Stimulated activated CD4-positive, alpha-beta T cell treated with anti-CD3 and anti-CD28 coated beads, Interleukin-15, amount 100 ng/mL, for 48 hours (primary cell): ENCODE measurements at places on chromosomes 6 and 20.
A peak's percentile ranks its signal among the peaks of the same experiment; 100 is the strongest.

DNA sequence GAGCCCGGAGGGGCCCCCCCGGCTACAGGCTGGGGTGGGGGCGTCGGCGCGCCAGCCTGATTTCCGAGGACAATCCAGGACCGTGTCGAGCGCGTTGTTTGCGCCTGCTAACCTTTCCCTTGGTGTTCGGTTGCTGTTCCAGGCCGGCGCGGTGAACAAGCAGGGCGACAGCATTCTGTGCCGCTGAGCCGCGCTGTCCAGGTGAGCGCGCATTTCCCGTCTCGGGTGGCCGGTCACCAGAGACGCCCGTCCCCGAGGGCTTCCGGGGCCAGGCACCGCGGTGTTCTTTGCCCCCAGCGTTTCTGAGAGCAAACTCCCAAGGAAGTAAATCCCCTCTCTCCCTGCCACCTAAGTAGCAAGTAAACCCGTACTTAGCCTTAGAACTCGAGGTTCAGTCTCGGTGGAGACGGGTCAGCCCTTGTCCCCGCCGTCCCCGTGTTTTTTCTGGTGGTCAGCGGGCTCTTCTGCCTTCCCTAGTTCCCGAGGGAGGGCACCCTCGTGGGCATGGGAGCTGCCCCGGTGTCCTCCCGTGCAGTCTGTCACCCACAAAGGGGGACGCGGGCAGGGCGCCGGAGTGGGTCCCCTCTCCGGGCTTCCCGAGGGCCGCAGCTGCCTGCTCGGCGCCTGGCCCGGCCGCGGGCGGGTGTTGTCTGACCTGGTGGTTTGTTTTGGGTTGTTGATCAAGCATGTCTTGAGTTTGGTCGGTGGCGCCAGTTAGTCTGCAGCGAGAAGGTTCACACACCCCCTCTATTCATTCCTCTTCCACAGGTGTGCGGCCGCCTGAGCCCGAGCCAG is 1.5 kb downstream of the ID4 start:
- no peak for DNase-seq

DNA sequence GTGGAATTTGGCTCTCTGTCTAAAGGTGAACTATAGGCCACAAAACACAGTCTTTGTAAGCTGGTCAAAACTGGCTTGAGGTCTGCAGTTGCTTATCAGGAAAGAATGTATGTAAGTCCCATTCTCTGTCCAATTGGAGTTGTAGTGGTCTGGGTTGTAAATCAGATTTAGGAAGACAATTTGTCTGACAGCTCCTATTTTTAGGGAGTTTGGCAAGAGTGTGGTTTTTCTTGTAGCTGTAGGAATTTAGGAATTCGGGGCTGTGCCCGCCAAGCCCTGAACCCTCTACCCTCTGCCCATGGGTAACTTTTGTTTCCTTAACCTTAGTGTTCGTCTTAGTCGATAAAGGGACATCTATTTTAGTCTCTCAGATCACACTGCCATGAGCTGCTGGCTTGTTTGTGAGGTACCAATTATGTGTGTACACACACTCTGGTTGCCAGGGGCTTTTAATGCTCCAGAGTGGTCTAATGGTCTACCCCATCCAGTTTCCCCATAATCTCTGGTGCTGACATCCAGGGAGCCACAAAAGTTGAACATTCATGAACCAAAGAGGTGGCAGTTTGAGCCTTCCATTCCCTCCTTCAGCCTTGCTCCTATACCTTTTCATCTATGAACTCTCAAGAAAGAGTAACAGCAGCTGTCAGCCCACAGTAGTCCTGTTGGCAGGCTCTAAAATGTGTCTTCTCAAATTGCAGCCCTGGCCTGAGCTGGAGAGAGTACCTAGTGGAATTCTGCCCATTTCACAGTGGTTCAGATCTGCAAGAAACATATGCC is 93.0 kb downstream of the ANKRD6 start:
- no peak for DNase-seq

GRCh38 chr20:10250902-10251301 is 32.3 kb downstream of the SNAP25 start:
- no peak for DNase-seq

- DNase-seq, result no peak
These were observed 44.4 kb downstream of the DCDC2 start for GRCh38 chr6:24313251-24314141.

DNA sequence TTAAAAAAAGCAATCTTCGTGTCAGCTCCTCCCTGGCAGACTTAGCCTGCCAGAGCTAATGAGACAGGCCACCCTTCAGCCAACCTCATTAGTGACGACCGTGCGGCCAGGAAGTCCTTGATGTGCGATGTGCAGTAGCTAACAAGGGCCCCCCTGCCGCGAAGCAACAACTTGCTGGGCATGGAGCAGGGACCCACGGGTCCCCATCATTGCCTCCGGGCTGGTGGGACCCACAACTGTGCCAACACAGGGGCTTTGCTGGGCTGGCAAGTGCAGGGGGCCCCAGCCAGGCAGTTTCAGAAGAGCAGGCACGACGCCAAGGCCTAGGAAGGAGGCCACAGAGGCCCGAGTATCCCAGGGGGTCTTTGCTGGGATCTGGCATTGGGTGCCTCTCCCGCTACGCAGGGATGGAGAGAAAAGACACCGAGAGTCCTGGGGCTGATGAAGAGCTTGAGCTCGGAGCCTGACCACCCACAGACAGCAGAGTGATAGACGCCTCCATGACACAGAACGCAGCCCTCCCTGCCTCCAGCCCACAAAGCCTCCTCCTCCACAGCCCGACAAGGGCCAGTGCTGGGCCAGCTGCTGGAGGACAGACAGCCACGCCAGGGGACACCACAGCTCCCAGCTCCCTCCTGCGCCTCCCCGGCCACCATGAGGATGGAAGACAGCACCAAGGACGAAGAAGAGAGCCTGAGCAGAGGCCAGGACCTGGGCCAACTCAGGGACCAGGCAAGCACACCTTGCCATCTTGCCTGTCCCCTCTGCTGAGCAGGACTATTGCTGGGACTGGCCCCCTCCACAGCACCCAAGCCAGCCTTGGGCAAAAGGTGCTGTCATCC is 96.6 kb downstream of the YTHDF1 start:
- DNase-seq, result no peak

DNA sequence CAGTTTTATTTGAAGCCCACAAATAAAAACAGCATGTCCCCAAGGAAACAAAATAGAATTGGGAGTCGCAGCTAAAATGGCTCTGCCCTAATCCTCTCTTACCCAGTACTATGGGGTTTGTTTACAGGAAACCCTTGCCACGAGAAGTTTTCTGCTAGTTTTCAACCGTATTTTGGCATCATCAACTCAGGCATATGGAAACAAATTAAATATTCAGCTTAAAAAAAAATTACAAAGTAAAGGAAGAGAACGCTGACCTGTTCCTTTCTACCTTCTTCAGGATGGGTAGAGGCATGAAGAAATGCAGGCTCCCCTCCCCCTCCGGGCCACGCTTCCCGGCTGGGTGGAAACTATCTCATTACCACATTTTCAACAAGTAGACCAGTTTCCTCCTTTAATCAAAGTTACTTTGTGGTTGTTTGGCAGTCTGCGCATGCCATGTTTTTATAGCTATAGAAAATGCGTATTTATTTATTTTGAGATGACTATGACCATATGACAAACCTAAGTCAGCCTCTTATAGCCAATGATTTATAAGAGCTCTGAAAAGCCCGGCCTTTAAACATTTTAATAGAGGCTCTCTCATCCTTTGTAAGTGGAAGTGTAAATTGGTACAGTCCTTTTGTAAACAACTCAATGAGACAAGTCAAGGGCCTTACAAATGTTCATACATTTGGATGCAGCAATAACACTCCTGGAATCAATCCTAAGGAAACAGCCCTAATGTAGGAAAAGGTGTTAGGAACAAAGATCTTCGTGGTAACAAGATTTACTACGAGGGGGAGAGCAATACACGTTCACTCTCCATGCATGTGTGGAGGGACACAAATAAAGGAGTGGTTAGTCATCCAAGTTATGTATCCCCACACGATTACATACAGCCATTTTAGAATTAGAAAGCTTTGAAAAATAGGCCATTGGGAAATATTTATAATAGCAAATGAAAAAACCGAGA is 16.1 kb upstream of the ZNF217 start:
- peak; percentile 61 for DNase-seq

GRCh38 chr6:11224252-11224965 is 8.1 kb downstream of the NEDD9 start:
- DNase-seq, result peak; percentile 10

DNA sequence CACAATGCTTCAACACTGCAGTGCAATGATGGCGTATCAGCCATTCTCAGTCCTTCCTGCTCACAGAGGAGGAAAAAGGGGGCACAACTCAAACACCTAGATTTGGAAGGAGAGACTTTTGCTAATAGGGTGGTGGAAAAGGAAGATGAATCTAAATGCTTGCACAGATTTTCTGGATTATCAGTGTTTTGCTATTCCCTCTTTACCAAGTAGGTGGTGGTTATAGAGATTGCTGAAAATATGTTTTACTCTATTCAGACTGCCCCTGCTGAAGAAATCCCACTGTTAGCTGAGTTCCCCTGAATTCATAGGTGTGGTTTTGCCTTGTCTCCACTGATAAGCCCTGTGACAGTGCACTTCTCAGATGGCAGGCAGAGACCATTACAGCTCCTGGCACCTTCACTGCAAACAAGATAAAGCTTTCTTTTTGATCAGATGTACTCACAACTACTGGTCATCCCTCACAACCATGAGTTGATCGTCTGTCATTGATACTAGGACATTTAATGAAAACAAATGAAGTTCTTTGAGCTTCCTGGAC is 311.4 kb downstream of the KIF16B start:
- no peak for DNase-seq

GRCh38 chr6:81608776-81609175 is 143.7 kb downstream of the TENT5A start:
- DNase-seq, result no peak

DNA sequence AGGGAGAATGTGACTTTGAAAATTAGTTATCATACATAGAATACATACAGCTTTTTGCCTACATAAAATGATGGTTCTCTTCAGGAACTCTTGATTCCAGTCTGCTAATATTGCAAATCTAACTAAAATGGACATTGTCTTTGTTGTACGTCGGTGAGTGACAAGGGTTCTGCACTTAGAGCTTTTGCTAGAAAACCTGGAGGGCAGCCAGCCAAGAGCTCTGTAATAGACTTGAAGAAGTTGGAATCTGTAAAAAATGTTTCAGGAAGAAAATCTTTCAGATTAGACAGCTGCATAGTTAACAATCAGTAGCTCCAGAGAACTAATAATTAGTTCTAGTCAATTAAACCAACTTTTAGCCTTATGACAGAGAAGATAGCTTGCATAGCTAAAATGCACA is 138.3 kb downstream of the FLRT3 start:
- no peak for DNase-seq

DNA sequence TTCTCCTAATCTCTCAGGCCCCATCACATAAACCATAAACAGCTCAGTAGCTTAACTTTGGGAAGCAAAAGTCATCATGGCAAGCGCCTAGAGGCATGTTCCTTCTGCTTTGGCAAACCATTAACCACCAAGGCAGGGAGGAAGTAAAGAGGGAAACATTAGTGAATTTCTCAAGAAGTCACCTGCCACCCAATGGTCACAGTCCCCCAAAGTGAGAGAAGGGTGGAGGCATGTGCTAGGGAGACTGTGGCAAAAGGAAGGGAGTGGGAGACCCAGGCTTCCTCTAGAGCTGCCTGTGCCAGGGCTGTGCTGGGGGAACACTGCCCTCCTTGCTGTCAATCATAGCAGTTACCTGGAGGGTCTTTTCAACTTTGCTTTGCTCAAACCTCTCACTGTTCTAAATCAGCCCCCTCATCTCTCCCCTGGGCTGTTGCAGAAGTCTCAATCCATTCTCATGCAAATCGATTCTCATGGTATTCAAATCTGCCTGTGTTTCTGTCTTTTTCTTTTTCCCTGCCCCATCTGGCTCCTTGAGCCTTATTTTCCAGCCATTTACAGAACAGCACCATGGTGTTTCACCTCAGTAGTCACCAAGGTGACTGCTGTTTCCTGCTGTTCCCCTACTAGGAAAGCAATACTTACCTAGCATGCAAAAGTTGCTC is 1.8 kb upstream of the RNF24 start:
- no peak for DNase-seq

GRCh38 chr6:73519926-73520687 is 725 bp downstream of the EEF1A1 start:
- peak; percentile 77 for DNase-seq

- peak; percentile 80 for DNase-seq
These were observed 16.6 kb upstream of the CCDC167 start for GRCh38 chr6:37516076-37516919.

DNA sequence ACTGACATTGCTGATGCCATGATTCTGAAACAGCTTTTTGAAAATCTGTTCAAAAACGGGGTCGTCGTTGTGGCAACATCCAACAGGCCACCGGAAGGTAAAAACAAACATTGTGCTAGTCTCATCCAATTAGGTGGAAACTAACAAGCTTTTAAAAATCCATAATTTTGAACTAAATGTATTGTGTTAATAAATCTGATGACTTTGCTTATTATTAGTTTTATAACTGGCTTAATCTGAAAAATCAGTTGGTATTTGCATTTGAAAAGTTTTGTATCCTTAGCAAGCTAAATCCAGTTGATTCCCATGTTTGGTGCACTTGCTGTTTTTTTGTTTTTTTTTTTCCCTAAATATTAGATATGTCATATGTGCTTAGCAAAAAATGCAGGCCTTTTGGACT is 71.4 kb downstream of the AFG1L start:
- no peak for DNase-seq

DNA sequence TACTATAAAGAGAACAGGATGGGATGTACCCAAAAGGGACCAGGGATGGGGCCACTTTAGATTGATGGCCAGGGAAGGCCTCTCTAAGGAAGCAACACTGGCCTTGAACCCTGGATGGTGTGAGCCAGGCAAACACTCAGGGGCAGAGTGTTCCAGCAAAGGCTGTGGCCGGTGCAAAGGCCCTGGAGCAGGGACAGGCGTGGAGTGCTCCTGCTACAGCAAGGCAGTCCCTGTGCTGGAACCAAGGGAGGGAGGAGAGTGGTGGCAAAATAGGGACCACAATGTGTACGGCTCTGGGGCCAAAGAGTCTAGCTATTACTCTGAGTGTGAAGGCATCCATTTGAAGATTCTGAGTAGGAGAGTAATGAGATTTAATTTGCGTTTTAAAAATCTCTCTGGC is 131.6 kb downstream of the BMP7 start:
- no peak for DNase-seq

DNA sequence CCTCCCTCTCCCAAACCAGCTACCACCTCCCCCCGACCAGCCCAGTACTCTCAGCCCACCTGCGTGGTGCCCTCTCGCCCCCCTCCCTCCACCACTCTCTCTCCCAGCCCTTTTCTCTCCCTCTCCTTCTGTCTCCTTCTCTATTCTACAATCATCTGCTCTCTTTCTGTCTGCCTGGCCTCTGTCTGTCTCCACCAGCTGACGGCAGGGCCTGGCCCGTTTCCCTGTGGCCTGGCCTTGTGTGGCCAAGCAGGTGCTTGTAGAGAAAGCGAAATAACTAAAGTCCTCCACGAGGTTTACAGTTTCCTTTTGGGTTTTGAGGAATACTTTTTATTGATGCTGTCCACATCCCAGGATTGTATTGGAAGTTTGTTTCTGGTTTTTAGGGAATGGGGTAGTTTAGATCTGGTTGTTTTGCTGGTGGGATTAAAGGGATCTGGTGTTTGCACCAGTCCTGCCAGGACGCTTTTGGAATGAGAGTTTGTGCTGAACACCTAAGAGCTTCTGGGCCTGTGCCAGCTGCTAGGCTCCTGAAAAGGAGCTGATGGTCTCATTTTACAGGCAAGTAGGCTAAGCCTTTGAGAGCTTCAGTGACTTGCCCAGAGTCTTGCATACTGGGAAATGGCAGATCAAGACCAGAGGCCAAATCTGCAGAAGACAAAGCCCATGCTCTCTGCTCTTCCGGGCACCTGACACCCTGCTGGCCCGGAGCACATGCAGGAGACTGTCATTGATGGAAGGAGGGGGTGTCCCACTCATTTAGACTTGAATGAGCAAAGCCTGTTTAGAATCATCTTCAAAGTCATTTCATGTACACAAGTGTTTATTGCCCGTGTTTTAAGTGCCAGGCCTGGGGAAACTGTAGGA is 161.7 kb downstream of the SYCP2 start:
- DNase-seq, result no peak
